Stimulated activated CD4-positive, alpha-beta T cell treated with anti-CD3 and anti-CD28 coated beads, Interleukin-12 subunit alpha, Interleukin-12 subunit beta, amount 100 ng/mL, for 48 hours (primary cell): ENCODE measurements at places on chromosomes 1 and 21.

GRCh38 chr1:80341021-80341420, 1334.5 kb upstream of the ADGRL4 start:
- no peak for DNase-seq

GRCh38 chr1:83990734-83991133, 8.2 kb downstream of the TTLL7 start:
- no peak for DNase-seq

- no peak for DNase-seq
Observed at GRCh38 chr1:41341365-41341683, 19.9 kb upstream of the FOXO6 start.

DNA sequence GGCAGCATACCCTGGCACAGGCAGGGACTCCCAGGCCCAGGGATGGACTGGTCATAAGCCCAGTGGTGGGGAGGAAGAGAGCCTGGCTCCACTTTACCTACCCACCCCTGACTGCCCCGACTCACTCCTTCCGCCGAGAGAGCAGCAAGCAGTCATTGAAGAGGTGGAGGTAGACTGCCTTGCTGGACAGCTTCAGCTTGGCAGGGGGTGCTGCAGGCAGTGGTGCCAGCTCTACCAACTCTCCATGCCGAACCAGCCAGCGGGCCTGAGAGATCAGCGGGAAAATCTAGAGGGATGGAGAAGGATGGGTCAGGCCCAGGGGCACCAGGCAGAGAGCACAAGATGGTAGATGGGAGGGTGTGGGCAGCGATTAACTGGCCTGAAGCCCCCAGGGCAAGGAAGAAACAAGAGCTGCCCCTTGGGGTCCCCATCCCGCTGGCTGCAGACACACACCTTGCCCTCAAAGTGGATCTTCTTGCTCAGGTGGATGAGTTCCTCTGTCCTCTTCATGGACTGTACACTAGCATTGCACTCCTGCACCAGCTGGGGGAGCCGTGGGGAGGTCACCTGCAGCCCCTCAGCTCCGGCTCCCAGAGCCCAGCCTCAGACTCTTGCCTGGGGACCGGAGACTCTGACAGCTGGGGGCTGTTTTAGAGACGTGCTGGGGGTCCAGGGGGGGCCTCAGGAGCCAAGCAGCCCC, 7.7 kb downstream of the ARHGEF19 start:
- DNase-seq = no peak

- no peak for DNase-seq
Observed at GRCh38 chr1:15592285-15592684, 7.4 kb upstream of the AGMAT start.

GRCh38 chr1:23627069-23627735, 64.4 kb upstream of the RPL11 start:
- no peak for DNase-seq

DNA sequence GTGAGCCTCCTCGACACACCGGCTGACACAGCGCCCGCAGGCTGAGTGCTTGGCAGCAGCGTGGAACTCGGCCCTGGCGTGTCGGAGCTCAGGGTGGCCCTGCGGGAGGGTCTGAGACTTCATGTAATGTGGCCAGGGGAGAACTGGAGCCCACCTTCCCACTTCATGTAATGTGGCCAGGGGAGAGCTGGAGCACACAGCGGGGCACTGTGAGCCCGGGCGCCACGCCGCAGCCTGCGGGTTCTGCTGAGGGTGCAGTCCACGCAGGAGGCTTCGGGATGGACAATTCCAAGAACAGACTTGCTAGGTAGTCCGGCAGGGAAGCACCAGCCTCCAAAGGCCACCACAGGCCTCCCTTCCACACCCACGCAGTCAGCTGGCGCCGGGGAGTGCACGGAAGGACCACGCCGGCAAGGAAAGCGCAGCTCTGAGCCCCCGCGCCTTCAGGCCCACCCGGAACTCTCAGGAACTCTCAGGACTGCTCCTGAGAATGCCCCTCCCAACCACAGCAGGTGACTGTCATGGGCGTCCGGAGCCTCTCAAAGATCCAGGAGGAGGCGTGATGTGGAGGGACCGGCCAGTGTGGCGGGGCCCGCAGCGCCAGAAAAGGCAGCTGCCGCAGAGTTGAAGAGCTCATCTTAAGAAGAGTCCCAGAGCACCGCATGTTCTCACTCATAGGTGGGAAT, 19.3 kb upstream of the ADARB1 start:
- DNase-seq = no peak

- no peak for DNase-seq
Observed at GRCh38 chr21:16337266-16337665, 607.5 kb downstream of the USP25 start.

GRCh38 chr1:100343897-100344296, 8.4 kb upstream of the CDC14A start:
- DNase-seq = no peak

DNA sequence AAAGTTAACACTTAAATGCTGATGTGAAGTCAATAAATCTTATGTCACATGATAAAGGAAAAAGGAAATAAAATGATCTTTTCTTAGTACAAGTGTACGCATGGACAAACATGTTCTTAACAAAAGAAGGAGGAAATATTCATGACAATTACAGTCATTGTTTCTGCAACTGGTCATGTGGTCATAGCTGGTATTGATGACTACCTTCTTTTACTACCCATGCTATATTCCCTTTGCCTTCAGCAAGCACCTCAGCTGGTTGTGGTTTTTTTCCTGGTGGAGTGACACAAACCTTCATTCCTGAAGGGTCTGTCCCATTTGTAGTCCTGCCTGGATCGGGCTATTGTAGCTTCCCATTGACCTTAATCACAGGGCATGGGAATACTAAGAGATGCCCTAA, 23.4 kb upstream of the TSHB start:
- no peak for DNase-seq

DNA sequence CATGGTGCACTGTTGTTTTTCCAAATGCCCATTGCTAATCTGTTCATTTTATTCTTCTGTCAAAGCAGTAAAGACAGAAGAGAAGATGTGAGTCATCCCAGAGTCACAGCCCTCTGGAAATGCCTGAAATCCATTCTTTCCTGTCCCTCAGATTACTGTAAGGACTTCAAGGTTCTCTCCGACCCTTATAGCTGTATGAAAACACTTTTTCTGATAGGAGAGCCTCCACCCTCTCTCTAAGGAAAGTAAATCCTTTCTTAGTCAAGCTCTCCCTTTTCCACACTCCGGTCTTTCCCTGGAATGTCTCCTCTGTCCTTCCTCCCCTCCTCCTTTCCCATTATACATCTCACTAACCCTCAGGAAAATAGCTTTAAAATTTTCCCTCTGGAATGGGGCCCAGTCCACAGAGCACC, 3.5 kb upstream of the PRDX6 start:
- DNase-seq = no peak

- no peak for DNase-seq
Observed at GRCh38 chr21:40244981-40245380, 377.7 kb downstream of the PCP4 start.

- DNase-seq = no peak
Observed at GRCh38 chr1:113850127-113850796, 21.2 kb downstream of the PTPN22 start.

DNA sequence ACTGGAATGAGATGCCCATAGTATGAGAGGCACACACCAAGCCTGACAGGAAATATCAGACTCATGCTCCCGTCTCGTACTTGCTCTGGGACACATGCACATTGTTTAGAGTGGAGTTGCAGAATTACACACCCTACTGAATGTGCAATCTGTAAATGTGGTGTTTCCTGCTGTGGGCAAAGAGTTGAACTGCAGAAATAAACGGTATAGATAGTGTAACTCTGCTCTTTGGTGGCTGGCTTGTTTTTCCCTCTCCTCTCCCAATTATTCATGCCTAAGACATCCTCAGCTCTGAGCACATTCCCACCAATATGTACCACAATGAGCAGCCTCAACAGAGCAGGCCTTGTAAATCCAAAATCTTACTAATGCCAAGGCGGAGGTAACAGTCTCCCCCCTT, 90.1 kb upstream of the DIRAS3 start:
- DNase-seq = no peak

DNA sequence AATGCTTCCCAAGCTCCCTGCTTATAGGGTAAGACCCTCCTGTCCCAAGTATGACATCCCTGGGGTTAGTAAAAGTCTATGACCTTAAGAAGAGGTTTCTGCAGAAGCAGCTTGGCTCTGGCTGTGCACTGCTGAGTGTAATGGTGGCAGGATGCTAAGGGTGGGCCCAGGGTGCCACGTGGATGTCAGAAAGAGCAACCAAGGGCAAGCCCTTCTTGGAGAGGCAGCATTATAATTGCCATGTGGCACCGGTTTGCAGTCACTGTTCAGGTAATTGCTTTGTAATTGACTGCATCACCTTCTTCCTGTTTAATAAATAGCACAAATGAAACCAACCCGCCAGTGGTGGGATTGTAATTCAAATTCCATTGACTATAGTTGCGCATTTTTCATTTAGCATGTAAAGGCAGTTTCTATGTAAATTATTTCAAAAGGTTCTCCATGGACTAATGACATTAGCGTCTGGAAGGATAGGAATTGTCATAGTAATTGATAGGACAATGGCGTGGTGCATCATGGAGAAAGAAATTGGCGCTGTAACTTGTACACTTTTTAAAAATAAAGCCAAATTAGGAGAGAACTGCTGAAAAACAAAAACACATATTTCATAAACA, 490.6 kb upstream of the VAMP3 start:
- no peak for DNase-seq

GRCh38 chr1:112870887-112871646, 84.9 kb downstream of the SLC16A1 start:
- no peak for DNase-seq

GRCh38 chr21:32378956-32379355, 13.9 kb downstream of the URB1 start:
- DNase-seq = no peak

DNA sequence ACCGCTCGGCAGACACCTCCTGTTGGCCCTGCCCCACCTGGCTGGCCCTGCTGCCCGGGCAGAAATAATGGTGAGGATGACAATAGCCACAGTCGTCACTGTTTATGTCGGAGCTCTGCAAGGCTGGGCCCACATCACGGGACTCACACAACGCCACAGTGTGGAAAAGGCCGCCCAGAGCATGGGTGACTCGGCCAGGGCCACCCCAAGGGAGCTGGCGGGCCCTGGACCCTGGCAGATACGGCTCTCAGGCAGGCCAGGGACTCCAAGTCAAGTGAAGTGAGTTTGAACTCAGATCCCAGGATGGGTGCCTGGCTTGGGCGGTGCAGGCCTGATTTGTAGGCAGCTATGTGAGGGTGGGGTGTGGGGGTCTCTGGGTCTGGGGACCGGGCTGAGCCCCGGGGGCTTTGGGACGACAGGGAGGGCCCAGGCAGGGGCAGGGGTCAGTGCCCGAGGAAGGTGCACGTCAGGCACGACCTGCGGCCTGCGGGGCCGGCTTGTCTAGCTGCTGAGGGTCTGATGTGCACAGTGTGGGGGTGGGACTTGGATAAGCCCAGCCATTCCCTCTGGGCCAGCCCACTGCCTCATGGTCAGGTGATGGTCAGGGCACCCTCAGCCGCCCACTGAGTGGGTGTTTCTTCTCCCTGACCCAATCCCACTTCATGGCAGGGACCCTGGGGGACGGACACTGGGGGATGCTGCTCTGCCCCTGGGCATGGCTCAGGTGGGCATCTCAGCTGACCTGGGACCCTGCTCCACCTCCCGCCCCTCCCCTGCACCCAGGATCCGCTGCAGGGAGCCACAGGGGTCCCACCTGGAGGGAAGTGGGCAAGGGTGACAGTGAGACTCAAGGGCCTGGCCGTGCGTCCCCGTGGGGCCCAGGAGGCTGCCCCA, 1.0 kb downstream of the RNF223 start:
- no peak for DNase-seq

DNA sequence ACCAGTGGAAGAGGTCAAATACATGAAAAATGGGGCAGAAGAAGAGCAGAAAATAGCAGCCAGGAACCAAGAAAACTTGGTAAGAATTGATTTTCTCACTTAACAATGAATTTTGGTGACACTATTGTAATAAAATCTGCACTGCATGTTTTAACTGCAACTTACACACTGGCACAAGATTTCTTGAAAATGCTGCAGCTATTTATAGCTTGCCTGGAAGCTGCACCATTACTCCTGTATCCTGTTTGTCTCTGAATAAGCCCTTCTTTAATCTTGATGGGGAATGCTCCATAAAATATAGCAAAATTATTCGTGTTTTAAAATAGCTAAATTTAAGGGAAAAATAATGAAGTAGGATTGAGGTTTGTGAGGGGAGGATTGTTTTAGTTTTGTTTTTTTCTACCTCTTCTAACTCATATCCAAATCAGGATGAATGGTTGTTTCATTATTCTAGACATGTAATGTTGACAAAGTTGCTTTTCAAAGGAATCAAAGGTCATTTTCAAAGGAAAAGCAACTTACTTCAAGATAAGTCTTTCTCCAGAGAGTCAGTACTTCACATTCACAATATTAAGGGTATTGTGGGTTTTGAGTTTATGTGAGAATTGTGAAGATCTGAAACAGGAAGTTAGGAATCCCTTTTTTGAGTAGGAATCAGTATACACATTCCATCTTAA, 120.9 kb downstream of the C1orf21 start:
- DNase-seq = no peak

GRCh38 chr1:32741059-32741412, 38.5 kb upstream of the SYNC start:
- no peak for DNase-seq

- DNase-seq = no peak
Observed at GRCh38 chr1:226737819-226738420, 1.2 kb downstream of the ITPKB start.

- DNase-seq = no peak
Observed at GRCh38 chr1:9230869-9231533, 3.6 kb upstream of the H6PD start.

- DNase-seq = no peak
Observed at GRCh38 chr21:42191696-42192595, 27.0 kb upstream of the ABCG1 start.

GRCh38 chr1:63704443-63704842, 69.4 kb upstream of the ROR1 start:
- DNase-seq = no peak

DNA sequence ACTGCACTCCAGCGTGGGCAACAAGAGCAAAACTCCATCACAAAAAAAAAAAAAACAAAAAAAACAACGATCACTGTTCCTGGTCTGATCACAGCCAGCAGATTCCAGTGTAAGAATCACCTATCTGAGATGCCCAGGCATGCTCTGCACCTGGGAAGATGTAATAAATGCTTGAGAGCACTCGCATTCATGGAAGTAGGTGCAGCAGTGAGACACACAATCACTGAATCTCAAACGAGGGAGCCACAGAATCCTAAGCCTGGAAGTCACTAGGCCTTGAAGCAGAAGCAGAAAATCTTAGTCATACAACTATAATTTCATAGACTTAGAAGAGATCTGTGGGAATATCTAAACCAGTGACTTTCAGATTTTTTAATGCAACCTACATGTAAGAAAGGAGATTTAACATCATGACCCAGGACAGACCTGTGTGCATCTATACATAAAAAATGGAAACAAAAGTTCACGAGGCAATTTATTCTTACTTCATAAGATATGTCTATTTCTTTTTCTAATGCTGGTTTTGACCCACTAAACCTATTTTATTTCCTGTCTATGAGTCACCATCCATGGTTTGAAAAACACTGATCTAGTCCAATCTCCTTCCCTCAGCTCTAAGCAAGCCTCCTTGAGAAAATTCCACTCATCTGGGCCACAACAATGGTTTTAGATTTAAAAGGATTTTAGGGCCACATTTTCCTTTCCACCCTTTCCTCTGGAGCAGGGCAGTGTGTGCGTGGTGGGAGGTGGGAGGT, 30.4 kb downstream of the RIMS3 start:
- no peak for DNase-seq

- DNase-seq = no peak
Observed at GRCh38 chr1:27071049-27071416, 58.4 kb upstream of the TENT5B start.

GRCh38 chr1:81679942-81680341, 120.8 kb upstream of the ADGRL2 start:
- no peak for DNase-seq
